Omental fat pad (tissue), 4 donors: ENCODE measurements at places on chromosomes 1 and 21. TPM values are rescaled to one million over a fixed set of nuclear protein-coding genes. Genes with fewer than 3 reads are reported as not detected.

DNA sequence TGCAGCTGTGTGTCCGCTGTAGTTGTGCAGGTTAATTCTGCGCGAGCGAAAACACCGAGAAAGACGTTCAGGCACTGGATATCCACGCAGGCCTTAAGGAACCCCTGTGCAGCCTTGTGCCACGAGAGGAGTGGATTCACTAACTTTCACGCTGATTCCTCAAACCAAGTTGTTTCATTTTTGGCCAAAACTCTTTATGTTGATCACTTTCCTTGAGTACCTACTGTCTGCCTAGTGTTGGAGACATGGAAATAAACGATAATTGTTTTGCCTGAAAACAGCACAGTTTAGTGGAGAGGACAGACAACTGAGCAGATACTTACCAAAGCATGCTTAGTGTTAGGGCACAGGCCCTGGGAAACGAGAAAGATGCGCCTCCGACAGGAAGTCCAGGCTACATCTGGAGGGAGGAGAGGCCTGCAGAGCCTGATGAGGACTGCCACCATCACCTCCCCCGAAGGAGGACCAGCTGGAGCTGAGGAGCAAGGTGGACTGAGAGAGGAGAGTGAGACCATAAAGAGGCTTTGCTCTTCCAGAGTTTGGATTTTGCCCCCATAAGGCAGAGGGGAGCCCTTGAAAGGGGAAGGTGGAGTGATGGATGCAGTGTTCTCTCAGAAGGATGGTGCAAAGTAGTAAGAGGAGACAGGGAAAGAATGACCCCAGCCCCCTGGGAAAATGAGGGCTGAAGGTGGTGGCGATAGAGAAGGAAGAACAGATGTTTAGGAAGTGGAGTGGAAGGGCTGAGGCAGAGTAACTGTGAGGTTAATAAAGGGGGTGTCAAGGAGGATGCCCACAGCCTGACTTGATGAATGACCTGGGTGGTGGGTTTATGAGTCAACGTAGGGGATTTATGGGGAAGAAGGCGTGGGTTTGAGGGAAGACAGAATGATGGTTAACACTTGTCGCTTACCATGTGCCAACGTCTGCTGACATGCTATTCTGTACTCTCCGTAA, 956 bp upstream of the SCAF4 start:
- DNase-seq: no peak

GRCh38 chr1:214318356-214318755, 37.4 kb downstream of the SMYD2 start:
- no peak for DNase-seq

GRCh38 chr1:209434066-209434465, 149.4 kb upstream of the CAMK1G start:
- DNase-seq: no peak

- DNase-seq: no peak
Measured at GRCh38 chr1:181126871-181127587, 38.5 kb downstream of the IER5 start.

The PARP1 gene
- total RNA-seq: 62.5 TPM

The TPTE gene
- not detected for total RNA-seq

The DMBX1 gene
- not detected for total RNA-seq
